ENCODE measurements at places on chromosomes 5 and 9.

GRCh38 chr5:72822944-72823343, 6.5 kb downstream of the TNPO1 start:
- no peak for DNase-seq

GRCh38 chr5:151660616-151661495, 25.9 kb downstream of the SPARC start:
- no peak for DNase-seq

DNA sequence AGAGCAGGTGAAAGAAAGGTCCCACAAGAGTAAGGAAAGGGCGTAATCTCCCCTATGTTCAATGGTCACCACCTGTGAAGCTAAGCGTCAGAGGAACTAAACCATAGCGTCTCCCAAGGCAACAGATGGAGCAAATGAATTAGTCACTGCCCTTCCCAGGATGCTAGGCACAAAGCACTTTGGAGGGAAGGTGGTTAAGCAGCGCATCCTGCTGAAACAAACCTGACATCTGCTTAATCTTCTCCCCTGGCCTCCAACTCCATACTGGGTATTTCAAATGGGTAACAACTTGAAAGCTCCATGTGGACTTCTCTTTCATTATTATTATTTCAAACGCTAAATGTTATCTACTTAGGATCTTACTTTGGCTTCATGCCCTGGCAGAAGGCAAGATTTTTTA, 227.3 kb downstream of the MLLT3 start:
- peak; percentile 89 for DNase-seq

DNA sequence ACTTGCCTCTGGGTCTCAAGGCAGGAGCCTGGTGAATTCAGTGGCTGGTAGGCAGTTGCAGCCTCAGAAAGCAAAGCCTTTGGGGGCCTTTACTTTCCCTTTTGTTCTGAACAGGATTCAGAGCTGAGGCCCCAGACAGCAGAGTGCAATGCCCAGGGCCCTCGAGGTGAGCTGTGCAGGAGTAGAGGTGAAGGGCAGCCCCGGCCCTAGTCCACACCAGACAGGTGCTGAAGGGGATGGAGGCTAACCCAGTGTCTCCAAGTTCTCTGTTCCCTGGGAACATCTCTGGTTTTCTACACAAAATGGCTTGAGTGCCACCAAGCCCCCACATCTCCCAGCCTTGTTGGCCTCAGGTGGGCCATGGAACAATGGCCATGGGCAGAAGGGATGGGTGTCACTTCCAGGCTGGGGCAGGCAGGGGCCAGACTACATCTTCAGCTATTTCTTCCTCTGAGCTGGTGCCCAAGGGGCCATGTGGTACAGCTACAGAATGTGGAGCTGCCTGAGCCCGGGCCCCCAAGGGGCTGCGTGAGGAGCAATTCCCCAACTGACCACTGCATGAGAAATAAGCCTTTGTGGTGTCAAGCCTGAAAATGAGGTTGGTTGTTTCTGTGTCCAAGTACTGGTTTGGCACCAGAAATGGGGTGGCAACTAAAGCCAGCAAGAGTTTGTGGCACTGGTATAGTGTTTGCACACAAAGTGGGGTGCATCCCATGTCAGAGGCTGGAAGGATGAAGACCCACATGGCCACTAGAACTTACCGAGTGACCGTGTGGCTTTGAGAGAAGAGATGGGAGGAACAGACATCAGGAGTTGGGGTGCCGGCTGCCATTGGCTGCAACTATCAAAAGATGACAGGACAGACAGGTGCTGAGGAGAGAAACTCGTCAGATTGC, 57.8 kb downstream of the BARX1 start:
- no peak for DNase-seq

DNA sequence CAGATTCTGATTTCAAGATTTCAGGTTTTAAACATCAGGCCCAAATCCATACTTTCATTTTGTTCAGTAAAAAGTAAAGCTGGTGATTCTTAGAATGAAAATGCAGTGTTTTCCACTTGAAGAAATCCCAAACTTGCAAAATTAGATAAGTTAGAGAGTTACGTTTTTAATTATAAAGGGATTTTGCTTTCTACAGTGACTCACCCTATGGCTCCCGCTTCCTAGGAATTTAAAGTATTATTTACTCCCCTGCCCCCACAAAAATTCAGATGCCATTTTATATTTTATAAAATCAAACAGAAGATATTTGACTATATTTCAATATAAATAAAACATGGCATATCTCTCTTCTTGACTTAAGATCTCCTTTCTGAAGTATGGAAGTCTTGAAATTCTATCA, 402.9 kb downstream of the ZSWIM6 start:
- DNase-seq, result no peak

- no peak for DNase-seq
Measured at GRCh38 chr5:124231230-124231629, 515.2 kb downstream of the ZNF608 start.

- DNase-seq, result no peak
Measured at GRCh38 chr9:87545858-87546257, 48.2 kb downstream of the DAPK1 start.

GRCh38 chr5:172971482-172971881, 12.1 kb upstream of the ATP6V0E1 start:
- no peak for DNase-seq

GRCh38 chr9:134055981-134056461, 11.8 kb downstream of the BRD3 start:
- DNase-seq, result no peak

GRCh38 chr9:76090909-76091308, 200.4 kb downstream of the PCSK5 start:
- no peak for DNase-seq

DNA sequence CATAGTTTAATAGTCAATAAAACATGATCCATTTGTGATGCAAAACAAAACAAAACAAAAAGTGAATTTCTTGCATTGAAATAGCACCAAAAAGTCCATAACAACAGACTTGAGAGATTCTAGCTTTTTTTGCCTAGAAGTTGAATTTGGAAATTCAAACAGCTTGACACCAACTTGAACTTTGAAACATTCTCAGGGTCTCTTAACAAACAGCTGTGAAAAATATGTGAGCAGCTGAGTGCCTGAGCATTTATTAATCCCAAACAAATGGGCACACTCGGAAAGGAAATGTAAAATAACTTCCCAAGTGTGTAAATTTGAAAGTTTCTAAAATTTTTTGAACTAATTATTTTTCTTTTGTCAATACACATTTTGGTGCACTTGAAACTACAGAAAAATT, 56.0 kb upstream of the HMHB1 start:
- DNase-seq, result no peak

DNA sequence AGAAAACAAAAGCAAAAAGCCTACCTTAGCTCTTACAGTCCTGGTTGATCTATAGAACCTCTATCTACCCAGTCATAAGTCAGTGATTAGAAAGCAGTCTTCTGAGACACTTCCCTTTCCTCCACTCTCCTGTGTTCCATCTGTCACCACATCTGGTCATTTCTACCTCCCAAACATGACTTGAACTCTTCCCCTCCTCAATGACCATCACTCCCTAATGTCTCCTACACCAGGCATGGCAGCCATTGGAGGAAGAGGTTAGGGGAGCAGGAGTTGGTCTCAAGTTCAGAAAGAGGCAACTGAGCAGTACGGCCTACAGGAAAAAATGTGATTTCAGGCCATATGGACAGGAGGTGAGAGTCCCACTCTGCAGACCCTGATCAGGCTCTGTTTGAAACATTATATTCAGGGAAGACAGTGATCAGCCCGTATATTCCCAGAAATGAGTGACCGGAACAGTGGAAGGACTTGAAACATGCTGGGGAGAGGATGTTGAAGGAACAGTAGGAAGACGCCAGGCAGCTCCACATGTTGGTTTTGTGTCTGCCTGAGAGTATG, 12.0 kb downstream of the ABLIM3 start:
- no peak for DNase-seq

GRCh38 chr9:38355115-38355514, 37.4 kb upstream of the ALDH1B1 start:
- no peak for DNase-seq

- no peak for DNase-seq
Measured at GRCh38 chr9:92141144-92142129, 26.2 kb upstream of the SPTLC1 start.

GRCh38 chr9:72362118-72362531, 2.9 kb downstream of the ZFAND5 start:
- no peak for DNase-seq

DNA sequence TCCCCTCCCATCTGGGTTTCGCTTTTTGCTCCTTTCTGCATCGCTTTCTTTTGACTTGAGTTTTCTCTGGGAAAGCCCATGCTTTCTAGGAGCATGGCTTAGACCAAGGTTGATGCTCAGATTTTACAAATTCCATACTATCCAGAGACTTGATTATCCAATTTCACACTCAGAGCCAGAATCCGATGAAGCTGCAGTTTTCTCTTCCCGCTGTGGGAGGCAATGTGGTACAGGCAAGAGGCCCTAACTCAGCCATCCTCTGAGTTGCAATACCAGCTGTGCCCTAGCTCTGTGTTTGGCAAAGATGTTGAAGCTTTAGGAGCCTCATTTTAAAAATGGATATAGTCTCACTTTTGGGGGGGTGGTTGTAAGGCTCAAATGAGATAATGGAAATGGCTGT, 85.1 kb downstream of the BRINP1 start:
- peak; percentile 14 for DNase-seq

- no peak for DNase-seq
Measured at GRCh38 chr9:130484362-130485072, 39.8 kb downstream of the ASS1 start.

GRCh38 chr9:115104908-115105307, 13.0 kb downstream of the TNC start:
- DNase-seq, result no peak

- DNase-seq, result no peak
Measured at GRCh38 chr5:74630453-74631066, 10.0 kb downstream of the ENC1 start.

DNA sequence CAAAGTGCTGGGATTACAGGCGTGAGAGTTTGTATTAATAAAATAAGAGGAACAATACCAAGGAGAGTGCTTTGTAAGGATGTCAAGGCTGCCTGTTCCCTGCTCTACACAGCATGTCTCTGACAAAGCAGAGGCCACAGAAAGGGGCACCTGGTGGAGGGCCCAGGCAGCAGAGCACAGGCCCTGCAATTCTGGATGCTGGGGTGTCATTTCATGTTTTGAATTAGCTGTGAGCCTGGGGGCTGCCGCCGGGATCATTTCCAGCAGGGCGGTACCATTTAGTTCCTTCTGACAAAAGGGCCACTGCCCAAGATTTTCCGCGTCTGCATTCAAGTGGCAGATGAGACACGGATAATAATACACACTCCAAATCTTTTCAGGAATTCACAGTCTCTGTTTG, 396.9 kb downstream of the GADD45G start:
- DNase-seq, result no peak

DNA sequence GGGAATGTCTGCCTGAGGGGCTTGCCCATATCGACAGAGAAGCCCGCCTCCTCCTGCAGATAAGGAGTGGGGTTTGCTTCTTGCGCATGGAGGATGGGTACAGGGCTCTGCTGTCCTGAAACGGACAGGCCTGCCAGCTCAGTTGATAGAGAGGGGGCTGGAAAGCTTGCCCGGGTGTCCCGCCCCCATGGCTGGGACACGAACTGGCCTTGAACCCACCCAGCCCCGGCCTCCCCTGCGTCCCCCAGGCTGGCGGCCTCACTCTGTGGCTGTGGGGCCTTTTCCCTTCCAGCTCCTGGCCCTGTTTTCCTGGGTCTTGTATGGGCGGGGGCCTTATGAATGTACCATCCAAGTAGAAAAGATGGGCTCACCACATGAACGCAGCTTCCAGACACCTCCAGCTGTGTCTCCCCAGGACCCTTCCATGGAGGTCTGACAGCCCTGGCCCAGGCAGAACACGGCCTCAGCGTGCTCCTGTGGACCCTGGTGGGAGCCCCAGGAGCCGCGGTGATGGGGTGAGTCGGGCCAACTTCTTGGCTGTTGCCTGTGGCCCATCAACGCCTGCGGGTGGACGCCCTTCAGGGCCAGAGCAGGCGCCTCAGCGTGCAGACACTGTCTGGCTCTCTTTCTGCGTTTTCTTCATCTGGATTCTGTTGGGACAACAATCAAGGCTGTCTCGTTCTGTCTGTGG, 15.9 kb upstream of the SLC2A6 start:
- no peak for DNase-seq

- DNase-seq, result no peak
Measured at GRCh38 chr5:34475249-34475966, 180.7 kb upstream of the RAI14 start.

- DNase-seq, result no peak
Measured at GRCh38 chr5:40223884-40224402, 455.8 kb upstream of the PTGER4 start.

GRCh38 chr5:10904862-10905432, 143.9 kb upstream of the DAP start:
- no peak for DNase-seq

DNA sequence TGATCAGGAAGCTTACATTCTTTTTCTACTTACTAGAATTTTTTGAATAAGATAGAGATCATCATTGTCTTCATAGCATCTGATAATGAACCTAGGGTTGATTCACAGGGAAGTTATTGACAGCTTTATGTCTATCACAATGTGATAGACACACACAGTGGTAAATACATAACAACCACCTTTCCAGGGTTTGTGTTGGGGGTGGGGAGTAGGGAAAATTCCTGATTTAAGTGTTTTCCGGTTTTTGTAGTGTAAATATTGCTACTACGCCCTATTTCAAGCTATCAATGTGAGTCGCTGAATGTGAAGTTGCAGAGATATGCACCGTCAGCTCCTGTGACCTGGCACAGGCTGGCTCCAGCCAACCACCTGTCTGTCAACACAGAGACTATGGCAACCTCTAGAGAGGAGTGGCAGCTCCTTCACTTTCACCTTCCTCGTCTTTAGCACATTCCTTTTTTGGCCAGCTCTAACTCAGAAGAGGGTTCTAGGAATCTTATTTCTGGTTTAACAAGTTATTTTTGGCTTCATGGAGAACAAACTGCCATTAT, 224.9 kb downstream of the MAT2B start:
- no peak for DNase-seq

GRCh38 chr5:149153751-149154610, 12.7 kb downstream of the ABLIM3 start:
- DNase-seq, result no peak

DNA sequence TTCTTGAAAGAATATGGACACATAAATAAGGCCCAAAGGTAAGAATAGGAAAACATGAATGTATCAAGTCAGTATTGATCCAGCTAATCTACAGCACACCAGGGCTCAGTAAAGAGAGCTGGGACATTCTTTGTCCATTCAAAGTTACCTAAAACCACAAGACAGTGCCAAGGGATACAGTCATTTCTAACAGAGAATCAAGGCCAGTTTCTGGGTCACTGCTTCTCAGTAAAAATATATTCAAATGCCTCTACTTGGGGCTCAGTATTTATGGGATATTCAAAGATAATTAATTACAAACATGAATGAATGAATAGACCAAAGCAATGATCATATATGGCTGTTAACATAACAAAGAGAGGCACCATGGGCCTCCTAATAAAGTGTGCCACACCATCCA, 34.9 kb downstream of the MTMR12 start:
- no peak for DNase-seq

Measured in NCI-H446 treated with DMSO at 0.1 percent for 48 hours (cell line).